ENCODE measurements at places on chromosomes 6 and 20. TPM values are rescaled to one million over a fixed set of nuclear protein-coding genes. Genes with fewer than 3 reads are reported as not detected.

The GNAS-AS1 gene
- total RNA-seq, result 1.2 TPM

The DLL1 gene
- total RNA-seq, result 11.3 TPM

The APOM gene
- total RNA-seq, result 0.69 TPM

The CLIC5 gene
- 6.9 TPM for total RNA-seq

The DEF6 gene
- 2.1 TPM for total RNA-seq

The GUCA1A gene
- total RNA-seq, result 4.8 TPM

The HTR1B gene
- total RNA-seq, result 9.2 TPM

The ADGRF5 gene
- total RNA-seq, result 9.9 TPM

The GDAP1L1 gene
- total RNA-seq, result 91.3 TPM

The COL11A2 gene
- total RNA-seq, result 2.3 TPM
